ENCODE measurements at places on chromosomes 6 and 20.
A peak's percentile ranks its signal among the peaks of the same experiment; 100 is the strongest.

GRCh38 chr6:163773646-163774045 is 359.1 kb downstream of the QKI start:
- no peak for DNase-seq

- DNase-seq = no peak
Measured at GRCh38 chr6:25137480-25137879, 141.7 kb upstream of the CARMIL1 start.

DNA sequence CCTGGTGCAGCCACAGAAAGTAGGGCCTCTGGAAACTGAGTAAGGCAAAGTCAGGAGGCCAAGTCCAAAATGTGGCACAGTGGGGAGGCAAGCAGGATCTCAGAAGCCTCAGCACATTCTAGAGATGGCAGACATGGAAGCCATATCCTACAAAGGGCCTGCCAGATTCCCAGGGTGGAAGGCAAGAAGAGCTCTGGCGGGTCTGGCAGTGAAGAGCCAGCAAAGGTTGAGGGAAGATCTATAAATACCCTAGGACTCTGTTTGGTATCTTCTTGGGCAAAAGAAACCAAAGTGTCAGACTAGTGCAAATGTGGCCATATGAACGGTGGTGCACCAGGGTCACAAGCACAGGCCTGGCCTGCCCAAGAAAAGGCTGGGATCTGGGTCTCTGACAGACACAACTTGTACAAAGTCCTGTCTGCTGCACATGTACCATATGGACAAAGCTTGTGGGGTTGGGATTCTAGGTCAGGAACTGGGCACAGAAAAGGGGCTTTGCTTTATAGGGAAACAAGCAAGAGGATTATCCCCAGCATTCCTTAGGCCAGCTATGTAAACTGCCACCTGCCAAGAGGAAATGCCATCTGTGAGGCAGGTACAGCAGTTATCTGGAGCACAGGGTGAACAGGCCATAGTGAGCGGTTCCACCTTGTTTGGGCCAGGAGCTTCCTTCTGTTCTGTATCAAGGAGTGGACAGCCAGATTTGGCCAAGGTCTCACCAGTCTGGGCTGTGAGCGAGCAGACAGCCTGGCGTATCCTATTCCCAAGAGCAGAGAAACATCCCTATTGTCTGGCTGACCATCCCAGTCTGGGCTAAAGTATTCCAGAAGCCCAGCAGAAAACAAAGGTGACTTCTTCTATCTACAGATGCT is 36.3 kb upstream of the SLC4A11 start:
- DNase-seq = no peak

DNA sequence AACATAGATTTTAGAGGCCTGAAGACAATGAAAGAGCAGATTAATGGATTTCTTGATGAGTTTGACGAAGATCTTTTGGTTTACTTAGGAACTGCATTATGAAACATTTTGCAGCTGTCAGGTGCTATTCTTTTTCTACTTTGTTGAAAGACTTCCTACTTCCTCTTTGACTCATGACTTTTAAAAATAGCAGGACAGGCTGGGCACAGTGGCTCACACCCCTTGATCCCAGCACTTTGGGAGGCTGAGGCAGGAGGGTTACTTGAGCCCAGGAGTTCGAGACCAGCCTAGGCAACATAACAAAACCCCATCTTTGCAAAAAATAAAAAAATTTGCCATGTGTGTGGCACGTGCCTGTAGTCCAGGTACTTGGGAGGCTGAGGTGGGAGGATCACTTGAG is 52.0 kb downstream of the ITCH start:
- no peak for DNase-seq

- no peak for DNase-seq
Measured at GRCh38 chr6:150118627-150119026, 24.2 kb upstream of the PPP1R14C start.

GRCh38 chr20:63178889-63179686 is 36.8 kb downstream of the YTHDF1 start:
- DNase-seq = peak; percentile 75

DNA sequence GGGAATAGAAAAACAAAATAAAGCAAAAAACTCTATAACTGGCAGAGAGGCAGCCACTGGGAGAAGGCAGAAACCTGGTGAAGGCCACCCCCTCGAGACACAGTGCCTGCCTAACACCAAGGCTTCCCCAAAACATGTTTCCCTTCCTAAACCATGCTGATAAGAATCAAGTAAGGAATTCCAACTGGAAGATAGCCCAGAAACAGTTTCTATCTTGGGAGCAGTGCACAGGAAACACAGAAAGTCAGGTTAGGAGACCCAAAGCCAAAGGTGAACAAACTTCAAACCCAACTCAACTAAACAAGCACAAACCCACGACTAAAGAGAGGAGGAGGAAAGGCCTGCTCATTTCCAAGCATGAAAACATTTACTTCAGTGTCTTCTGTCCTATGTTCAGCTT is 433.7 kb upstream of the RGS17 start:
- DNase-seq = no peak

DNA sequence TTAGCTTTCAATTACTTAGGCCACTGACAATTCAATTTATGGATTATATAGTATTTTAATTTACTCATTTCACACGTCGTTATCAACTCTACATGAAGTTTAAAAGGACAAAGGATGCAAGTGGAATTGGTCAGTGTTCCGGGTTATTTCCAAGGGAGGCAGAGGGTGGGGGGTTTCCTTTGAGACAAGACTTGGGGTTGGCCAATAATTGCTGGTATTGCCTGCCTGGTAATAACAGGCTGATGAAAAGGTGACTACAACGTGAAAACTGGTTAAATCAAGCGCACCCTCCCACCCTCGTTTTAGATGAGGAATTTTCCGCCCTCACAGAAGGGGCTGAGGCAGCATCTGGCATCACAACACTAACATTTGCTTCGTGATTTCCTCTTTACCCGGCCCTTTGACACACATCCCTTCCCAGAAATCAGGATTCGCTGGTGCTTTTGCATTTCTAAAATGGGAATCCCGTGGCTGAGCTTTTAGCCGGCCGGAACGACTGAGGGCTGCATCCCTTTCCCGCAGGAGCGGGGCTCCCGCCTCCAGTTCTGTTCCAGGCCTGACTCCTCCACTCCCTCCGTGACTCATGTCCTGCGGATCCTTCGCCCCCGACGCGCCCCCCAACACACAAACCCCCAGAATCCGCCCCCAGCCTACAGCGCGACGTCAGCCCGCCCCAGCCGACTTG is 999 bp upstream of the PIM1 start:
- no peak for DNase-seq

GRCh38 chr20:17882834-17883591 is 85.6 kb downstream of the SNX5 start:
- DNase-seq = no peak

DNA sequence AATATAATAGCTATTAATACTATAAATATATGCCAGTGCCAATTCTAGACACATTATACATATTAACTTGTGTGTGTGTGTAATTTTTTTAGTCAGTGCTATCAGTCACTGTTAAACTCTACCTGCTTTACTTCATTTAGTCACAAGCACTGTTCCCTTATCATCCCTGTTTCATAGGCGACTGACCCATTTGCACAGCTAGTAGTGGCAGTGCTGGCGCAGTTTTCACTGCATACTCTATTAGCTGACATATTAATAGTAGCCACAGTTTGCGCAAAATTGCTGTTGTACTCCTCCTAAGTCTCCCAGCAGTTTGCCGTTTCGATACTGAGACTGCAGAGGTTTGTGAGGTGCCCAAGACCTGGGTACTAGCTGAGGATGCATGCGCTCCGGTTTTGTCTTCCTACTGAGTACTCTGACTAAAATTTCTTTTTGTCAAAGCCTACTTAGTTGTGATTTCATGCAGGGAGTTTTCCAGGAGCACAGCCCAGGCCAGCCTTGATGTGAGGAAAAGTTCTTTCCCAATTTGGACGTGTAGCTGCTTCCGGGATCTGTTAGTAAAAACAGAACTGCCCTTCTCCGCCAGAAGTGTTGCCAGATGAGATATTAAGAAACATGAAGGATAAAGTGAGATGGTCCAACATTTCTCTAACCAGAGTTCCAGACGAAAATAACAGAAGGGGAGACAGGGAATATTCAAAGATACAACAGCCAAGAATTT is 5.6 kb downstream of the BAG2 start:
- no peak for DNase-seq

DNA sequence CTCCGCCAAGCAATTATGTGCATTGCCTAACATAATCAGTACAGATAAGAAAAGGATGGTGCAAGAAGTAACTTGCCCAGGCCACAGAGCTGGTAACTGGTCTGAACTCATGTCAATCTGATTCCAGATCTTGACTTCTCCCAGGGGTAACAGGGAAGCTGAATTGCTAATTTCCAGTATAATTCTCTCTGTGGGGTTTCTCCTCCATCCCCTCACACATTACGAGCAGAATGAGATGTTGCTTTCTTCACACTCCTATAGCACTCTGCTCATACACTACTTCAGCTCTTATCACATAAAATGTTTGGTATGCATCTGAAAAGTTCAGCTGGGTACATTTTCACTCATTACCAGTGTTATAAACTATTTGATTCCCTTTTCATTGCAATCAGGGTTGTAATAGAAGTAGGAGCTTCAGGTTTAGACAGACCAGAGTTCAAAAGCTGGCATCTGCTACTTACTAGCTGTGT is 24.0 kb upstream of the LRRC1 start:
- no peak for DNase-seq

DNA sequence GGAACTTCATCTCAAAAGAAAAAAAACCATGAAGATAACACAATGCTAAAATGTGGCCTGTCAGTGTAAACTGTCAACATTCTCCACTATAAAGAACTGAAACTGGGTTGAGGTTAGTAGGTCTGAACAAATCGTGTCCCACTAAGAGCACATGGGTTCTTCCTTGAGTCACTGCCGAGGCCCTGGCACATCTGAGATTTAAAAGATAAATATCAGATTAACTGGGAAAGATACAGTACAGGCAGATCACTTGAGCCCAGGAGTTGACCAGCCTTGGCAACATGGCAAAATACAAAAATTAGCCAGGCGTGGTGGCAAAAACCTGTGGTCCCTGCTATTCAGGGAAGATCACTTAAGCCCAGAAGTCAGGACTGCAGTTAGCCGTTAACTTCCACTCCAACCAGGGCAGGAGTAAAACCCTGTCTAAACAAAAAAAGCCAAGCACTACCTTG is 5.6 kb downstream of the EEF1A1 start:
- DNase-seq = peak; percentile 31

GRCh38 chr20:41248368-41249024 is 69.0 kb downstream of the ZHX3 start:
- no peak for DNase-seq

GRCh38 chr6:1346558-1347091 is 34.7 kb downstream of the FOXQ1 start:
- DNase-seq = no peak

- DNase-seq = no peak
Measured at GRCh38 chr6:167529444-167530335, 204.8 kb downstream of the TTLL2 start.

DNA sequence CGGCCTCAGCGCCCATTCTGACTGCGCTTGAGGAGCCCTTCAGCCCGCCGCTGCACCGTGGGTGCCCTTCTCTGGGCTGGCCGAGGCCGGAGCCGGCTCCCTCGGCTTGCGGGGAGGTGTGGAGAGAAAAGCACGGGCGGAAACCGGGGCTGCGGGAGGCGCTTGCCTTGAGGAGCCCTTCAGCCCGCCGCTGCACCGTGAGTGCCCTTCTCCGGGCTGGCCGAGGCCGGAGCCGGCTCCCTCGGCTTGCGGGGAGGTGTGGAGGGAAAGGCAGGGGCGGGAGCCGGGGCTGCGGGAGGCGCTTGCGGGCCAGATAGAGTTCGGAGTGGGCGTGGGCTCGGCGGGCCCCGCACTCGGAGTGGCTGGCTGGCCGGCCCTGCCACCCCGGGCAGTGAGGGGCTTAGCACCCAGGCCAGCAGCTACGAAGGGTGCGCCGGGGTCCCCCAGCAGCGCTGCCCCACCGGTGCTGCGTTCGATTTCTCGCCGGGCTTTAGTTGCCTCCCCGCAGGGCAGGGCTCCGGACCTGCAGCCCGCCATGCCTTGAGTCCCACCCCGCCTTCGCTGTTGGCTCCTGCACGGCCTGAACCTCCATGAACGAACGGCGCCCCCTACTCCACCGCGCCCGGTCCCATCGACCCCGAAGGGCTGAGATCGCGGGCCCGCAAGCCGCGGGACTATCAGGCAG is 45.7 kb upstream of the MCUR1 start:
- DNase-seq = no peak

DNA sequence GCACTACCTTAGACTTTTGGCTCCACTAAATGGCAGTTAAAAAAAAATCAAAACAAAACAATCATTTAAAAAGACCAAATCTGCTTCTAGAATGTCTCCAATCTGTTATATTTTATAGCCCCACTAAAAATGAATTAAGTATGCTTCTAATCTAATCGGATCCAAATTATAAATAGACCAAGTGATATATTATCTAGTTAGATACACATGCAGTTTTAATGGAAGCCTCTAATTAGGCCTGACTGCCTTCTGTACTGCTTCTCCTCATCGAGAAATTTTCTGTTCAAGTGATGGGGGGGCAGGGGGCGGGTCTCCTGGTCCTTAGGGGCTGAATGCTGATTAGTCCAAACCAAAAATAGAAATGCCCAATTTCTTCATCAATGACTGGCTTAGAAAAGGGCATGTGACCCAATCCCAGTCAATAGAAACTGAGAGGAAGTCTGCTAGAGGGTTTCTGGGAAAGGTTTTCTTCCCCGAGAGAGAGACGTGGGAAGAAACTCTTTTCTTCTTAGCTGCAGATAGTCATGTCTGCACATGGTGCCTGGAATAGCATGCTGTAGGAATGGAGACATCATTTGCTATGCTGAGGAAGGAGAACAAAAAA is 6.9 kb downstream of the SESN1 start:
- no peak for DNase-seq

DNA sequence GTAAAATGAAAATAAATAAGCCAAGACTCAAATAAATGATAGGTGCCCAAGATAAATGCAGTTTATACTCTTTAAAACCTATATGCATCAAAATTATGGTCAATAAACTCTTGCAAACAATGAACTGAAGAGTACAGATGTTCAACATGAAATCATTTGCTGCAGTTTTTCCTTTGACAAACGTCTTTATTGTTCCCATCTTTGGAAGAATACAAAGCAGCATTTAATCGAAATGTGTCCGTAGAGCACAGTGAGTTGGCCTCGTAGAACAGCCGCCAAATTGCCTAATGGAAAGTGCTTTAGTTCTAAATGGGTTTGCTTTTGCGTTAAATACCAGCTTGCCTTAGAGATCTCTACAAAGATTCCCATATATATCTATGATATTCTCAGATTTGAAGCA is 447.4 kb downstream of the PKHD1 start:
- DNase-seq = no peak

DNA sequence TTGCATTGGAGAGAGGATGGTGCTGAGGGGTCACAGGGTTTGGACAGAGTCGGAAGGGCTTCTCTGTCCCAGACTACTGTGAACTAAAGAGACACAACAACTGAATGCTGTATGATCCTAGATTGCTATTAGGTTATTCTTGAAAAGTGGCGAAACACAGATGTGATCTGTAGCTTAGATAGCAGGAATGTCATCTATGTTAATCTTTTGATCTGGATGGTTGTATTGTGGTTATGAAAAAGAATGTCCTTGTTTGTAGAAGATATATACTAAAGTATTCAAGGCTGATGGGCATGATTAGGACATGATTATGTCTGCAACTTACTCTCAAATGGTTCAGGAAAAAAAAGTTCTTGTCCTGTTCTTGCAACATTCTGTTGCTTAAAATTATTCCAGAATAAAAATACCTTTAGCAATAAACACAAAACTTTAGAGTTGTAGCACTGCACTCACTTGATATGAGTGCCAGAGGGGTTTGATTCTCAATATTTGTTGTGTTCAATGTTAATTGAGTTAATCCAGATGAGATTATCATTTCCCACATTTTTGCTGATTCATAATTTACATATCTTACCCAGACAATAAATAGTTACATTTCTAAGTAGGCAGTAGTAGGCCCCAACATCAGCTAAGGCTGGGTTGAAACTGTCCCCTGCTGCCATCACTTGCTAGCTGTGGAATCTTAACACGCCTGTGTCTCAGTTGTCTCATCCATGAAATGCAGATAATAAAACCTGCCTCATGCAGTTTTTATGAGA is 645.2 kb downstream of the KIF16B start:
- DNase-seq = no peak

All from activated T-cell treated with anti-CD3 and anti-CD28 coated beads, Interleukin-2, amount 50 U/mL, for 1 hour (primary cell).